ENCODE measurements at places on chromosomes 1 and 21. TPM values are rescaled to one million over a fixed set of nuclear protein-coding genes. Genes with fewer than 3 reads are reported as not detected.

The S100A8 gene
- total RNA-seq: 801 TPM

The ZNF648 gene
- total RNA-seq: not detected

The DIO1 gene
- 0.21 TPM for total RNA-seq

The CFAP45 gene
- 2.4 TPM for total RNA-seq

The RIPK4 gene
- total RNA-seq: 0.31 TPM

The FCMR gene
- total RNA-seq: 117 TPM

The TTC24 gene
- total RNA-seq: 1.2 TPM

The MUL1 gene
- 29.0 TPM for total RNA-seq

The OR2AK2 gene
- total RNA-seq: 0.10 TPM

The MCOLN2 gene
- 14.1 TPM for total RNA-seq

The VAV3 gene
- total RNA-seq: 41.1 TPM

The KCNN3 gene
- total RNA-seq: 0.21 TPM

Measured in mononuclear cell (primary cell).